ENCODE measurements at places on chromosomes 6 and 20.

DNA sequence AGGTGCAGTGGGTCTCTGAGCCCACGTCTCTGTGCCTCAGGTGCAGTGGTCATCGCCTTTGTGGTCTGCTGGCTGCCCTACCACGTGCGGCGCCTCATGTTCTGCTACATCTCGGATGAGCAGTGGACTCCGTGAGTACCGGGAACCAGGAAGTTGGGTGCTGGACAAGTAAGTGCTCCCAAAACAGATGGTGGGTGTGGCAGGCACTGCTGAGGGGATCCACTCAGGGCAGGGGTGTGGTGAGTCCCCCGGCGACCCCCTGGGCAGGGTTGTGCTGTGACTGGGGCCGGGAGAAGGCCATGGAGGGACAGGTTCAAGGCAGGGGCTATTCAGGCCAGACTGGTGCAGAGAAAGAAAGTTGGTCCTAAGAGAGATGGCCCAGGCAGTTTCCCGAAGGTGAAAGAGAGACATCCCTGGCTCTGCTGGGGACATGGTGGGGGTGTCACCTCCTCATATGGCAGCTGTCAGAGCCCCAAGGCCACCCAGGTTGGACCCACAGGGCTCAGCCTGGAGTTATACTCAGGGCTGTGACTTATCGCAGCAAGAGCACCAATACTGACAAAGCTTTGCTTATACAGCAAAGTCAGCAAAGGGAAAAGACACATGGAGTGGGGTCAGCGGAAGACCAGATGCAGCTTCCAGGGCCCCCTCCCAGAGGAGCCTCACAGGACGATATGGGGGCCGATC, 37.9 kb upstream of the MRGBP start:
- DNase-seq, result no peak

GRCh38 chr6:96923871-96924493, 546 bp upstream of the KLHL32 start:
- DNase-seq, result no peak

- no peak for DNase-seq
Observed at GRCh38 chr6:83313882-83314281, 117.0 kb downstream of the ME1 start.

DNA sequence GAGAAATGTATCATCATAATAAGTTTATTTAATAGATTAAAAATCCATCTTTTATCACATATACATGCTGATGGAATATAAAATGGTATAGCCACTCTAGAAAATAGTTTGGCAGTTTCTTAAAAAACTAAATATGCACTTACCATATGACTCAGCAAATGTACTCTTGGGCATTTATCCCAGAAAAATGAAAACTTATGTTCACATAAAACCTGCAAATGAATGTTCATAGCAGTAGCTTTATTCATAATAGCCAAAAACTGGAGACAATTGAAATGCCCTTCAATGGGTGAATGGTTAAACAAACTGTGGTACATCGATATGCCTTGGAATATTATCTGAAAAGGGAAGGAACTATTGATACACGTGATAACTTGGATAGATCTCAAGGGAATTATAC, 6.4 kb upstream of the NCOA7 start:
- no peak for DNase-seq

Measured in stimulated activated CD8-positive, alpha-beta memory T cell treated with anti-CD3 and anti-CD28 coated beads, Interleukin-4, amount 100 ng/mL, for 48 hours (primary cell).